Stimulated activated CD8-positive, alpha-beta memory T cell treated with anti-CD3 and anti-CD28 coated beads, Interleukin-7, amount 100 ng/mL, for 24 hours (primary cell): ENCODE measurements at places on chromosomes 4 and X.
A peak's percentile ranks its signal among the peaks of the same experiment; 100 is the strongest.

GRCh38 chr4:8762356-8762755 lies 109.3 kb downstream of the HMX1 start:
- DNase-seq = no peak

GRCh38 chr4:30828264-30828926 lies 108.2 kb downstream of the PCDH7 start:
- no peak for DNase-seq

GRCh38 chrX:128021566-128021965 lies 30.6 kb downstream of the ACTRT1 start:
- DNase-seq = no peak

GRCh38 chrX:10833299-10834169 lies 213.1 kb upstream of the MID1 start:
- DNase-seq = no peak

- no peak for DNase-seq
These were observed 261.5 kb downstream of the DCHS2 start for GRCh38 chr4:154230091-154230490.

GRCh38 chr4:2220016-2220630 lies 21.8 kb downstream of the HAUS3 start:
- DNase-seq = peak; percentile 72
